ENCODE measurements at places on chromosomes 7 and 10.
A peak's percentile ranks its signal among the peaks of the same experiment; 100 is the strongest.

DNA sequence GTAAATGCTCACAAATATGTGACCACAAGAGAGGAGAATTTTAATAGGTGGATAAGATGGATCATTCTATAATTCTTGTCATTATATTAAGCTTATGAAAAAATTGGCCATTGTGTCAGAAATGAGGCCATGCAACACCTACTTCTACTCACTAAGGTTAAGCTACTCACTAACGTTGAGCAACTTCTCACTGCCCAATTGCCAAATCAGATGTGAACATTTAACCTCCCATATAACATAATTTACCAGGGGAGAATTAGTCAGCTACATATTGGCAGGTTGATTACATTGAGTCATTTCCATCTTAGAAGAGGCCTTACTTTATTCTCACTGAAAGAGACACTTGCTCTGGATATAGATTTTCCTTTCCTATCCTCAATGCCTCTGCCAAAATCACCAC lies 211.2 kb upstream of the DGKB start:
- no peak for DNase-seq

DNA sequence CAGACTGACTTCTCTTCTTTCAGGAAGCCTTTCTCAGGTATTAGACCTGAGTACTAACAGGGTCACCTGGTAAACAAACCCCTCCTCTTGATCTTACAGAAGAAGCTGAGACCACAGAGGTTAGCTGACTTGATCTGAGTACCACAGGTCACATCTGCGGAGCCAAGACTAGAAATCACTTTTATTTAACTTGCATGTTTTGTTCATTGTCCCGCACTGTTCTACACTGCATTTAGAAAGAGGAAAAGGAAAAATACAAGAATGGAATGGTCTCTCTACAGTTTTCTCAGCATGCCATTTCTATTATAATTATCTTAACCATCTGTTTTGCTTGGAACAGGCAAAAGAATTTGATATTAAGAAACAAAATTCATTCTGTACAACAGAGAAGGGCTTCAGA lies 245.6 kb upstream of the ETV1 start:
- no peak for DNase-seq

- no peak for DNase-seq
Observed at GRCh38 chr7:38321515-38321944, 48.1 kb upstream of the TARP start.

- DNase-seq: no peak
Observed at GRCh38 chr7:121079425-121080169, 91.1 kb downstream of the CPED1 start.

- DNase-seq: peak; percentile 60
Observed at GRCh38 chr7:92813390-92814024, 22.9 kb downstream of the CDK6 start.

DNA sequence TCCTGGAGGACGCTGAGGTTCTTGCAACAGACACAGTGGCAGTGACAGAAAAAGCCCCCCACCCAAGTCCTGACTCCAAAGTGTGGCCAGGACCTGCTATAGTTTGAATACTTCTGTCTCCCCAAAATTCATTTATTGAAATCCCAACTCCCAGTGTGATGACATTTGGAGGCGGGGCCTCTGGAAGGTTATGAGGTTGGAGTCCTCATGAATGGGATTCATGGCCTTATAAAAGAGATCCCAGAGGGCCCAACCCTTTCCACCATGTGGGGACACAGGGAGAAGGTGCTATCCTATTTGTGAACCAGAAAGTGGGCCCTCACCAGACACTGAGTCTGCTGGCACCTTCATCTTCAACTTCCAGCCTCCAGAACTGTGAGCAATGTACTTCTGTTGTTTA lies 18.3 kb downstream of the ANXA11 start:
- no peak for DNase-seq

GRCh38 chr10:108454793-108455192 lies 1290.3 kb upstream of the SORCS1 start:
- DNase-seq: no peak

- no peak for DNase-seq
Observed at GRCh38 chr10:95567903-95568630, 6.9 kb upstream of the SORBS1 start.

GRCh38 chr7:41306486-41306885 lies 396.4 kb downstream of the INHBA start:
- no peak for DNase-seq

GRCh38 chr10:33143160-33143728 lies 185.2 kb upstream of the ITGB1 start:
- DNase-seq: no peak

DNA sequence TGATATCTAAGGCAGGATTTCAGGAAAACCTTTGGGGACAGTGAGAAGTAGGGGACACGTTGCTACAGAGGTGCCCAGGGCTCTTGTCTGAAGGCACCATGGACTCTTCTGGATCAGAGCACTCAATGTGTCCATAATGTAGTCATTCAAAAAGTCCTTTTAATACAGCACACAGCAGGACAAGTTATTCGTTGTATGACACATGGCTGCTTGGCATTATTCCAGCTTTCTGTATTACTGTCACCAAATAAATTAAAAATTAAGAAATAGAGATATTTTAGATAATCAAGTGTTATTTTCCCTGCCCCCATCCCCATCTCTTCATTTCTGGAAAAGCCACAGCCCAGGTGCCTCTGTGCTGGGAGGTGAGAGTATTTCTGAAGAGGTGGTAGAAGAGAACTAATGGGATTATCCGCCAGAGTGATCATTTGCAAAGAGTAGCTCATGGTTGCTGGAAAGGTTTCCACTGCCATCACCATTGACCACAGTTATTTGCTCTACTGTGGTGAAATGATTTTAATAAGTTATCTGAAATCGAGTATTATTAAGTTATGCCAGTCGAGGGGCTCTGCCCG lies 83.0 kb downstream of the CXCL12 start:
- DNase-seq: no peak

GRCh38 chr7:108094933-108095710 lies 35.0 kb downstream of the LAMB4 start:
- no peak for DNase-seq

DNA sequence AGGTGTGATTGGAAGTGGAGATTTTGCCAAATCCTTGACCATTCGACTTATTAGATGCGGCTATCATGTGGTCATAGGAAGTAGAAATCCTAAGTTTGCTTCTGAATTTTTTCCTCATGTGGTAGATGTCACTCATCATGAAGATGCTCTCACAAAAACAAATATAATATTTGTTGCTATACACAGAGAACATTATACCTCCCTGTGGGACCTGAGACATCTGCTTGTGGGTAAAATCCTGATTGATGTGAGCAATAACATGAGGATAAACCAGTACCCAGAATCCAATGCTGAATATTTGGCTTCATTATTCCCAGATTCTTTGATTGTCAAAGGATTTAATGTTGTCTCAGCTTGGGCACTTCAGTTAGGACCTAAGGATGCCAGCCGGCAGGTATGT lies 13.6 kb downstream of the STEAP2 start:
- DNase-seq: no peak

- no peak for DNase-seq
Observed at GRCh38 chr10:130345728-130346127, 209.5 kb downstream of the GLRX3 start.

DNA sequence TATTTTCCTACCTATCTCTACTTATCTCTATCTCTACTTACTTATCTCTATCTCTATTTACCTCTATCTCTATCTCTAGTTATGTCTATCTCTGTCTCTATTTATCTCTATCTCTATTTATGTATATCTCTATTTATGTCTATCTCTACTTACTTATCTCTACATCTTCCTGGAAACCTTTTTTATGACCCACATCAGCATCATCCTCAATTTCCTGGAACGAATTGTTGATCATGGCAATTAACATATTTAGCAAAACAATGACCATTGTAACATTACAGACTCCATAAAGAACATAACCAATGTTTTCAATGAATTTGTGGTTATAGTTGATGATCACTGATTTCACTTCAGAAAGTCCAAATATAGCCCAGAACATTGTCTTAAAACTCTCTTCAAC lies 18.3 kb downstream of the GIMAP6 start:
- DNase-seq: no peak

- no peak for DNase-seq
Observed at GRCh38 chr10:98572594-98572993, 125.9 kb upstream of the HPS1 start.

DNA sequence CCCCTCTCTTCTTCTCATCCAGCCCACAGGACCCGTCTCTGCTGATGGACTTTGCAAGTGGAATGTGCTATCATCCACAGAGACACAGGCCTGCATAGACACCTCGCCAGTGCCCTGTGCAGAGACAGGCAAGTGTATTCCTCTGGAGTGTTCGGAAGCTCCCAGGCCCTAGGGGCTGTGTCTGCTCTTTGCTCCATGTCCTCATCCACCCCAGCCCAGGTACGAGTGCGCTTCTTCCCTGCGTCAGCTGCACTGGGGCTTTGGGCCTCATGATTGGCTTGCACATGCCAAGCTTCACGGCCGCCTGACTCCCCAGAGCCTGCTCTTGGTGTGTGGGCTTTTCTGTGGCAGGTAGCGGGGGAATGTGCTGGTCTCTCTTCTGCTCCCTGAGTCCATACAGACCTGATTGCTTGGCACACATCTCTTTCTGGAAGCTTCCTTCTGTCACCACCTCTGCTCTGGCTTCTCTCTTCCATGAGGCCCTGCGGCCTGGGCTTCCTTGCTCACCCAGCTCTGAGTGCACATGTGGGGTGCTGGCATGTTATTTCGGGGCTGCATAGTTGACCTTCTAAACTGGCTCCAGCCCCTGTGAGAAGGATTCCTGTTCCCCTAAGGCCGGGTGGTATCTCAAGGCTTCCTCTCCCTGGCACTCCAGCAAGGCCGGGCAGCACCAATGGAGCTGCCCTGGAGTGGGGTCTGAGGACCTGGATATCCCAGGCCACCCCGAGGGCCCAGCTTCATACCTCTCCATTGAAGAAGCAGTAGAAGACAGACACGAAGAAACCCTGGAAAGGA lies 27.8 kb downstream of the CRHR2 start:
- DNase-seq: no peak

- no peak for DNase-seq
Observed at GRCh38 chr7:111694376-111694775, 132.1 kb upstream of the IMMP2L start.

DNA sequence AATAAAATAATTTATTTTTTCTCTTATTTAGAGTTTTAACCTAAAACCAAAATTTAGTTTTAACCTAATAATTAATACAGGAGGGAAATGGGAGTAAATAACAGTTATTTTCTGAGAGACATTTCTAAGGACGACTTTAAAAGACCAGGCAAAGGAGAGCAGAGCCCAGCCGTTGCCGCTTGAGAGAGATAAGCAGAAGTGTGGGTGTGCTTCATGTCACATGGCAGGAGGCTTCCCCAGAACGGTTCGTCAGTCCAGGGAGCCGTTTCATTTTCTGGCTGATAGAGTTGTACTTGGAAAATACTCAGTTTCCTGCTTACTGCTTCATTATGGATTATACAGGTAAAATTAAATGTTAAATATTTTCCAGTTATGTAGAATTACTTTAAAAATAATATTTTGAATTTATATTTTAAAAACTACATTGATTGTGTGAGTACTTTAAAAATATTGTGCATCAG lies 61.4 kb downstream of the ST7 start:
- peak; percentile 26 for DNase-seq

- DNase-seq: no peak
Observed at GRCh38 chr10:122086416-122087240, 97.7 kb downstream of the TACC2 start.

DNA sequence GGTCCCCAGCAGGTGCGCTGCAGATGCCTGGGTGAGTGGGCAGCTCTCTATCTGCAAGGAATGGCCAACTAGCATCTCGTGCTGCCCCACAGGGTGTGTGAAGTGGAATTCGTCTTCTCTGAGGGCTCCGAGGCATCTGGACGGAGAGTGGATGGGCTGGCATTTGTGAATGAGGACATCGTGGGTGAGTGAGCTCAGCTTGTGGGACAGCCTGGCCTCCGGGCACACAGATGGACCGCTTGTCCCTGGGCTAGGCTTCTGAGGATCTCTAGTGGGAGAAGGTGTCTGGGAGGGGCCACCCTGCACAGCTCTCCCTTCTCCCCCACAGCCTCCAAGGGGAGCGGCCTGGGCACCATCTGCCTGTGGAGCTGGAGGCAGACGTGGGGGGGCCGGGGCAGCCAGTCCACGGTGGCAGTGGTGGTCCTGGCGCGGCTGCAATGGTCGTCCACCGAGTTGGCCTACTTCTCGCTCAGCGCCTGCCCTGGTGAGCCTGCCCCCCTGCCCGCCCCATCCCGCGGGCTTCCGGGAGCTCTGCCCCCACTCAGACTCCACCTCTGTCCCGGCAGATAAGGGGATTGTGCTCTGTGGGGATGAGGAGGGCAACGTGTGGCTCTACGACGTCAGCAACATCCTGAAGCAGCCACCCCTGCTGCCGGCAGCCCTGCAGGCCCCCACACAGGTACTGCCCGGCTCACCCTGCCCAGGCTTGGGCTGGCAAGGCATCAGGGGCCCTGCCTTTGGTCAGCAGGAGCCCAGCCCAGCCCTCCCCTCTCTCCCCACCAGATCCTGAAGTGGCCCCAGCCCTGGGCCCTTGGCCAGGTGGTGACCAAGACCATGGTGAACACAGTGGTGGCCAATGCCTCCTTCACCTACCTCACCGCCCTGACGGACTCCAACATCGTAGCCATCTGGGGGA lies 6.3 kb downstream of the POLR2J start:
- no peak for DNase-seq

DNA sequence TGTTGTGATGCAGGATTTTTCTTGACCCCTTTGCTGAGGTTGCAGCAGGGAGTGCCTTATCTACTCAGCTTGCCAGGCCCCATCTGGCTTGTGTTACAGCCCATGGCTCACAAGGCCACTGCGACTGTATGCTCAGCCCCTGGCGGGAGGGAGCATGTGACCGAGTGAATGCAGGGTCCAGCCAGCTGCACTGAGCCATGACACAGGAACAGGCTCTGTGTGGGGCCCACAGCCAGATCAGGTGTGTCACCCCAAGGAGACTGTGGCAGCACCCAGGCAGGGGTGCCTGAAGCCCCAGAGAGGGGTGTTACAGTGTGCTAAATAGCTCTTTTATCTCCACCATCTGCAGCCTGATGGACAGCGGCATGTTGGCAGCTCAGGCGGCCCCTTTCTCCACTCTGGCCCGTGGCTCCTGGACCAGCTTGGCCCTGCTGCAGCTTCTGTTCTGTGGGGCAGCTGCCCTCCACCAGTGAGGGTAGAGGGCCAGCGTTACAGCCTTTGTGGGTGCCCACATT lies 2.6 kb upstream of the PCBD1 start:
- no peak for DNase-seq

DNA sequence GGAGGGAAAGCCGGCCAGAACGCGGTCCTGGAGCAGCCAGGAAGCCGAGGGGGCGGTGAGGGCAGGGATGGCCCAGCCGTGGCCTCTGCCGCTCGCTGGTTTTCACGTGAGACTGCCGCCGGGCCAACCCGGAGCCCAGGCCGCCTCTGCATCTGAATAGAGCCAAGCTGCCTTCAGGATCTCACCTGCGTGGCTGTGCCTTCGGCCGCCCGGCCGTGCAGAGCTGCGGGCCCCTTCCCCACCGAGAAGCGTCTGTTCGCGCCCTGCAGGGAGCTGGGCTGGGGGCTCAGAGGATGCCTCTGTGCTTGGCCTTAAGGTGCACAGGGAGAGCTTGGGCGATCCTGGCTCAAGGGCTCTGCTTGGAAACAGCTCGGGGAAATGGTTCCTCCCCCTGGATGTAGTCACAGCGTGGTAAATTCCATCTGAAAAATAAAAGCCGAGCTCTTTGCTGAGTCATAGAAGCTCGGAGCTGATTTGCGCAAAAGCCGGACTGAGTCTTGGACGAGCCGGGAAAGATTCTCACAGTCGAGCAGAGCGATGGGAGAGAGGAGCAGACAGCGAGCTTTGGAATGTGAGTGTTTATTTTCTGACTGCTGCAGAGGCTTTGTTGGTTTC lies at the start of gene JAKMIP3:
Gene JAKMIP3 (plus strand): TSS at position 456 of the 615 bp plus-strand sequence. CDS start 38,863 bp downstream, outside the sequence.
- no peak for DNase-seq
